Fibroblast of skin of back (primary cell): ENCODE measurements at places on chromosomes 5 and 9.

DNA sequence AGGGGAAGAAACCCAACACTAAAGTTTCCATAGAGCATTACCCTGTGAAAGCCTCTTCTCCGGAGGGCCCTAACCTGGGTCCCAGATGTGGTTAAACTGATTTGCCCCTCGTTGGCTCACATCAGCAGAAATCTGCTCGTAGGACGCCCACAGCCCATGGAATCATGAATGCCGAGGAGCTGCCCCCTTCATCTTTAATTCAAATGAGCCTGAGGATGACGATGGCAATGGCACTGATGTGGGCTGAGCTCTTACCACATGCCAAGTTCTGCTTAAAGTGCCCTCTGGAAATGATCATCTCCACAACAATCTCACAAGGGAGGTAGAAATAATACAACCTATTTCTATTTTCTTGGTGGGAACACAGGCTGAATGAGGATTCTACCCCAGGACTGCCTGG lies 183.3 kb downstream of the FSTL4 start:
- DNase-seq = no peak

GRCh38 chr5:61730866-61731265 lies 398.8 kb downstream of the ZSWIM6 start:
- no peak for DNase-seq

GRCh38 chr5:79837761-79838551 lies 148.3 kb downstream of the CMYA5 start:
- no peak for DNase-seq

- DNase-seq = no peak
Measured at GRCh38 chr9:113943112-113944009, 67.3 kb downstream of the ZNF618 start.

DNA sequence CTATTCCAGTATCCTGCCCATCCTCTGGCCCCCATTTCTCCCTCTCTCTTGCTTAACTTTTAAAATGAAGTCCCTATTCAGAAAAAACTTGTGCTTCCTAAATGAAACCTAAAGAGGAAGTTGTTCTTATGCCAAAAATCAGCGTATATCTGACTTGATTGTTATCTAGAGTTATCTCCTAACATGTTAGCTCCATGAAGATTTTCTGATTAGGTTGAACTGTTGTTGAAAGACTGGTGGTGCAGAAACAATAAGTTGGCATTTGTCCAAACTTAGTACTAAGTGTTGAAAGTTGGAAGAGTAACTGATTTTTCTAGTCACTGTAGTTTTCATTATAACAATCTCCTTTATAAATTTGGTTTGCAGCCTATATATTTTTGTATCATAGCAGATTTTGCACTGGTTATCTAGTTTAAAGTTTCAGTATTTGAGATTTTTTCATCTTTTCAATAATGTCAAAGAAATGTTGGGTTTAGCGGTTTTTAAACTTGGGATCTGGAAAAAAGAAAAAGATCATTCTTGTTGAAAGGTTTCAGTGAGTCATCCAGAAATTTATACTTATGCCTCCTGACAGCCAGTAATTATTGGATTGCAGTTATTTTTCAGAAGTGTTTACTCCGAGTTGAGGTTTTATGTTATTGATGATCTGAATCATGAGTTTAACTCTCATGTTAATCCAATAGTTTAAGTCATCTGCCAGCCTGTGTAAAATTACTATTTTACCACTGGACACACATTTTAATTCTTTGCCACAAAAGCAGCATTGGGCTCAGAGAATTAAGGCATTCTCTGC lies 60.6 kb downstream of the PAM start:
- DNase-seq = no peak

GRCh38 chr5:121581588-121581987 lies 270.1 kb upstream of the FTMT start:
- DNase-seq = no peak

DNA sequence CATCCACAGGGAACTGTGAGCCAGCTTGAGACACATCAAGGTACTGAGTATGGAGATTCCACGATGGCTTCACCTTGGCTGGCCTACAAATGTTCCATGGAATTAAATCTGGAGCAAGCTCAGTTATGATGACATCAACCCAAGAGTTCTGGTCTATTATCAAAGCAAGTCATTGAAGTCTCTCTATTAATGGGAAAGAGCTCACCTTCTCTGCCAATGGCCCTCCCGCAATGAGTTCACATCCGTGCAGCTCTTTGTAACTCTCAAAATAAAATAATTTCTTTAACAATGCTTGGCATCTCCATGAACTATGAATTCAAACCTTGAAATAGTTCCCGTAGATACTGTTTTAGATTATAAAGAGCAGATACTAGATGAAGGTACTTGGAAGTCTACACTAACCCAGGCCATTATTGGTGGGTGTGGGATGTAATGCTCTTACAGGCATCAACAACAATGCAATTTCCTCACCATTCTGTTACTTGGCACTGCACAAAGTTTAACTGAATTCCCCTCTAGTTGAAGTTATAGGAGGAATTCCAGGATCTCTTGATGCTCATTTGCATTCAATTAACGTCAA lies 55.4 kb downstream of the ZNF474 start:
- no peak for DNase-seq

DNA sequence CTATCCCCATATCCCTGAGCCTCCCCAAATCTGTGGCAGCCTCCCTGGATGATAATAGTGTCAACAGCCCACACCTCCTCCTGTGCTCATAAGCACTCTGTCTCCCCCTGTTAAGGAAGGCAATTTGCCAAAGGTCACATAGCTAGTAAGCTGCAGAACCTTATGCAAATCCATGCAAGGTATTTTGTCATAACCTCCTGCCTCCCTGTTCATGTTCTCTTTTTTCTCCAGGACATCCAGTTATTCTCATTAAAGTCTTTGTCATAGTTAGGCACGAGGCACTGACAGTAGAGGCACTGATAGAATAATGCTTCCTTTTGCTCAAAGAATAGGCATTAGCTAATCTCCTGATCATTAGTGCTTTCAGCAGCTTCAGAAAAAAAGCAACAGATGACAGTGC lies 10.2 kb upstream of the AUH start:
- DNase-seq = no peak

- DNase-seq = peak; percentile 13
Measured at GRCh38 chr5:963673-964531, 44.7 kb upstream of the NKD2 start.

DNA sequence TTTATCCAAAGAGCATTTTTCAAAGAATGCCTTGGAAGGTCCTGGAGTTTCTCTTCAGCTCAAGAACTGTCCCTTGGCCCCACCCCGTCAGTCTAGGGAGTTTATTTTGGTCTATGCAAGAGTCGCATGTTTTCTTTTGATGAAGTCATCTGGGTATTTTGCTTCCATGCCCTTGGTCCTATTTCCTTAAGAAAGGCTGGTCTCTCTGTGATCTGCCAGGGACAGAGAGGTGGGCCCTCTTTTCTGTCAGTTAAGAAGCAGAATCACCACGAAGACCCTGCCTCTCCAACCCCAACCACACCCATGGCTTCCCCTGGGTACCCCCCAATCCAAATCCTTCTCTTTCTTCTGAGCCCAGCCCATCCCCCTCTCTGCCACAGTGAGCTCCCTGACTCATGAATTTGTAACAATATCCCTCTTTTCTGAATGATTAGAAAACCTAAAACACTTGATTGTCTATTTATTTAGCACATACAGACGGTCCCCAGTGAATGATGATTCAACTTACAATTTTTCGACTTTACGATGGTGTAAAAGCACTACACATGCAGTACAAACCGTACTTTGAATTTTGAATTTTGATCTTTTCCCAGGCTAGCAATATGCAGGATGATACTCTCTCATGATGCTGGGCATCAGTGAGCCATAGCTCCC lies 163.5 kb upstream of the ADRA1B start:
- DNase-seq = peak; percentile 91

DNA sequence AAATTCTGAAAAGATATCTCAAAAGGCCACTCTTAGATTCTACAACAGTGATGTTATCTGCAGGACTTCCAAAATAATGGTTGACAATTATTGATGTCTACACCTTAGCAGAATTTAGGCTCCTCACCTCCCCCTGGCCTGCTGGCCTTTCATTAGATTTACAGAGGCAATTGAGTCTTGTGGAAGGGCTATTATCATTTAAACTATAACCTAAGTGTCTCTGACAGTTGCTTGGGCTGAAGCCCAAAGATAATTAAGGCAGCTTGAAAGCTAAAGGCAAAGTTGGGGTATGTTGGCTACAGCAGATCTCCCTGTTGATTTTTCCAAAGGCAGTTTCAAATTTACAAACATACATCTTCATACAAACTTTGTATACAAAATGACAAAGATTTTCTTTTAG lies 912.3 kb downstream of the TAF11L14 start:
- no peak for DNase-seq

GRCh38 chr9:91117959-91118703 lies 243.6 kb downstream of the AUH start:
- peak; percentile 89 for DNase-seq

DNA sequence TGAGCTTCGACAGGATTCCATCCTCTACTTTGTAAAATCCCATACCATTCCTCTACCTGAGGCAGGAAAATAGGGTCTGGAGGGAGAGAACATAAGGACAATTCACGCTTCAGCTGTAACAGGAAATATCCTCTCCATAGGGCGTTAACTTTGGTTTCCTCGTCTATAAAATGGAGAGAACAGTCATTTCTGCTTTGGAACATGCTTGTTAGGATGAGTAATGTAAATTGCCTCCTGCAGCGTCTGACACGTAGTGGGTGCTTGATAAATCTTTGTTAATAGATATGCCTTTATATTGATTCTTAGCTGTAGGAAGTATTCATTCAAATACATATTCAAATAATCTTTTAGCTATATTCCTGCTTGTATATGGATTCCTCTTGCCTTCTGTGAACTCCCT lies 711 bp upstream of the SUB1 start:
- DNase-seq = no peak

GRCh38 chr5:424301-425110 lies 18.5 kb upstream of the EXOC3 start:
- peak; percentile 50 for DNase-seq

DNA sequence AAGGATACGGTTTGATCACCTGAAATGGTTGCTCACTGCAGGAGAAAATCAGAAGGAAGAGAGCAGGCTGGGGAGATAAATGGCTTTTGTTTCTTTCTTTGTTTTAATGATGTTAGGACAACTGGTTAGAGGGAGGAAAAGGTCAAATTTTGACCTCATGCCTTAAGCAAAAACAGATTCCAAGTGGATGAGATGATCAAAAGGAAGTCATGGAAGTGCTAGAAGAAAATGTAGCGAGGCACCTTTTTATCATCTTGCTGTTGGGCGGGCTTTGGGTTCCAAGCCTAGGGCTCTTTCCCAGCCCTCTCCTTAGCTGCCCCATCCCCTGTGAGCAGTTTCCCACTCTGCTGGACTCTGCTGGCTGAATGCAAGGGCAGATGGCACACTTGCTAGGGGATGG lies 127.9 kb downstream of the ADAMTS2 start:
- no peak for DNase-seq

- DNase-seq = no peak
Measured at GRCh38 chr5:18811661-18812060, 1176.3 kb downstream of the CDH18 start.

GRCh38 chr9:138103111-138103848 lies 225.7 kb downstream of the CACNA1B start:
- DNase-seq = no peak

DNA sequence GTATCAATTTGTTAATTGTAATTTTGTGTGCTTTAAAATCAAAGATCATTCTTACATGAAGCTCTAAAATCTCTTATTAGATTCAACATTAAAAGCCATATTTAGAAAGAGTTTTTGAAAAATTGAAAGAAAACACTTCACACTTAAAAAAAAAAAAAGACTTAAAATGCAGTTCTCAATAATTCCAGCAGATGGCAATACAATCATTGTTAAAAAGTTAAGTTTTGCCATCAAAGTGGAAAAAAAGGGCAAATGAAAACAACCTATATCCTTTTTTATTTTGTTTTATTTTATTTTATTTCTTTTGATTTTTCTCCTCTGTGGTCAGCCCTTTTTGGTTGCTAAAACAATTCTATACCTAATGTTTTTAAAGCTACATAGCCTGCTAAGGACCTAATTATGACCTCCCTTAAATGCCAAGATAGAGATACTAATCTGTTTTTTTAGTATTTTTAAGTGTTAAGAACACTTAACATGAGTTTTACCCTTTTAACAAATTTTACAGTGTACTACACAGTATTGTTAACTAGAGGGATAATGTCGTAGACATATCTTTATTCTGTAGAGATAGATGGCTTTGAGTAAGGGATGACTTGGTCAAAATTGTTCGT lies 154.2 kb upstream of the DAB2 start:
- peak; percentile 31 for DNase-seq

- no peak for DNase-seq
Measured at GRCh38 chr9:81682177-81682576, 7.2 kb downstream of the TLE1 start.

DNA sequence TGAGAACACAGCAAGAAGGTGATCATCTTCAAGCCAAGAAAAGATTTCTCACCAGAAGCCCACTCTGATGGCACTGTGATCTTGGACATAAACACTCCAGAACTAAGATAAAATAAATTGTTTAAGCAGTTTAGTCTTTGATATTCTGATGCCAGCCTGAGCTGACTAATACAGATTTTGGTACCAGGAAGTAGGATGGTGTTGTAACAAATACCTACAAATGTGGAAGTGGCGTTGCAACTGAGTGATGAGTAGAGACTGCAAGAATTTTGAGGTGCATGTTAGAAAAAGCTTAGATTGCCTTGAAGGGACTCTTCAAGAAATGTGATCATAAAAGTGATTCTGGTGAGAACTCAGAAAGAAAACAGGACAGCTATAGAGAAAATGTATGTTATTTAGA lies 592.4 kb upstream of the DAB2 start:
- no peak for DNase-seq

GRCh38 chr5:158470764-158471534 lies 612.0 kb upstream of the CLINT1 start:
- no peak for DNase-seq

DNA sequence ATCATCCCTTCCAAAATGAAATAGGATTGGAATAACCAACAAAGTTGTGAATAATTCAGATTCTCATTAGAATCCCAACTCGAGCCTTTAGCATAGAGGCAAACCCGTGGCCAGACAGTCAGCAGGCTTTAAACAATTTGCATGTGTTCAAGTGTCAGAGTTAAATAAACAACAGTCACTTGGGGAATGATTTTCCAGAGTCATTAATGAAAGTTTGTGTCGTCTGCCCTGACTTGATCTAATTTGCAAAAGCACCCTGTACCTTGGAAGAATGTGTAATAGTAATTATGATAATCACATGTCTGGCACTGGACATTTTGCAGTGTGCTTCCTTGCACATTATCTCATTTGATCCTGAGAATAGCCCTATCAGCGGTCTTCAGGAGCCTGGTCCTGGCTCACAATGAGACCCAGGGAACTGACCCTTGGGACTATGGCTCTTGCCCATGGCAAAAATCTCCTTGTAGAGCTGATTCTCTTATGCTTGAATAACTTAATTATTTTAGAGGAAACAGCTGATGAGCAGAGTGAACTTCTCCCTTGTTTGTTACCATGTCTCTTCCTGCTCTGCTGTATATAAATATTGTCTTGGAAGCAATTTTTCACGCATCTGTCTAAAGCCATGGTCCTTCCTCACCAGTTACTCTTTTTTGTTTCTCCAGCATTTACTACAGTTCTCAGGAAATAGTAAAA lies 272.7 kb downstream of the NR3C1 start:
- no peak for DNase-seq

GRCh38 chr9:128893354-128893753 lies 11.4 kb downstream of the LRRC8A start:
- DNase-seq = no peak
